ENCODE measurements at places on chromosomes 5 and 9.

- no peak for DNase-seq
Measured at GRCh38 chr5:150448952-150449516, 505 bp downstream of the RPS14 start.

DNA sequence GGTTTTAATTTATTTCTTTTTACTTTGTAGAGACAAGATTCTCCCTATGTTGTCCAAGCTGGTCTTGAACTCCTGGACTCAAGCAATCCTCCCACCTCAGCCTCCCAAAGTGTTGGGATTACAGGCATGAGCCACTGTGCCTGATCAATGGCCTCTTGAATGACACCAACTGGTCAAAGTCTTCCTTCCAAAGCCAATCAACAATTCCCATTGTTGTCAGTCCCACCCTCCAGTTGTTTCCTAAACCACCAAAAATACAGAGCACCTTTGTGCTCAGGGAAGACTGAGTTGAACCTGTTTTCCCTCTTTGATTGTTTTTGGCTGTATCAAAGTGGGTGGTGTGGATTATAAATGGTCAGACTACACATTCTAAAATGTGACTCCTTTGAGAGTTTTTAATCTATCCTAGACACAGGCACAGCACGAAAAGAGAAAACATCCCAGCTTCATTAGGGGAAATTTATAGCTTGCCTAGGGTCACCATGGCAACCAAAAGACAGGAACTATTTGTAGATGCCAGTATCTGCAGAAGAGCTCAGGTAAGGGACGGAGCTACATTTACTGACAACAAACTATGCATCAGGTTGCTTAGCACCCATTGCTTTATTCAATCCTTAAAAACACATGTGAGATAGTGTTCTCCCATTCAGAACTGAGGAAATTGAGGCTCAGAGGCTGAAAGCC lies 27.6 kb upstream of the ATP6V1G1 start:
- no peak for DNase-seq

GRCh38 chr5:19917588-19918122 lies 70.3 kb downstream of the CDH18 start:
- DNase-seq = no peak

DNA sequence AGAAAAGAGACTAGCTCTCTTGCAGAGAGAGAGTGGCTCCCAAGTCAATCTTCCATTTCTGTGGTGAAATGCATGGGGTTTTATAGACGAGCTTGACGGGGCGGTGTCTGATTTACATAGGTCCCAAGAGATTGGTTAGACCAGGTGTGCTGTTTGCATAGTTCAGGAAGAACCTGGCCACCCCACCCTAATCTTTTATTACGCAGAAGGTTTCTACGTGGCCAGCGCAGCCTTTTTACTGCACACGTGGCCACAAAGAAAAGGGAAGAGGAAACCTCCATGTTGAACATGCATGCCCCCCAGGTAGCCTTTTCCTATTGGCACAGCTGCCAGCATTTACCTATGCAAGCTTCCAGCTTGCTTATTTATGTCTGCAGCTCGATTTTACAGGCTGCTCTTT lies 92.1 kb downstream of the CAVIN4 start:
- DNase-seq = no peak

GRCh38 chr9:113879911-113880310 lies 3.8 kb downstream of the ZNF618 start:
- DNase-seq = no peak

GRCh38 chr9:3865141-3865772 lies 339.5 kb upstream of the RFX3 start:
- DNase-seq = no peak

GRCh38 chr5:156681265-156681664 lies 168.8 kb upstream of the PPP1R2B start:
- no peak for DNase-seq

DNA sequence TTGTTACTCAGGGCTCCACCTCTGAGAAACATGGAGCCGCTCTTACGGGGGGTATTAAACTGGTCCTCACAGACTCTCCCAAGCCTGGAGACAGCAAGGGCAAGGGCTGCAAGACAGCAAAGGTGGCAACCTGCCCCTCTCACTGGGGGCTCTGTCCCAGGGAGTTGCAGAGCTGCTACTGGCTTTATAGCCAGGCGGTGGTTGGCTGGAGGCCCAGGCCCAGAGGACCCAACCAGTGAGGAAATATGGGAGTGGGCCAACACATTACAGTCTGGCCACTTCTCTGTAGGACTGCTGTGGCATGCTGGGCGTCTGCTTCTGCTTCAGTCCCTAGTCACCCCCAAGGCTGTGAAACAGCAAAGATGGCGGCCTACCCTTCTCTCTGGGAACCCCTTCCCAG lies 597.2 kb downstream of the LRRC70 start:
- DNase-seq = no peak

GRCh38 chr5:73950441-73950873 lies 324.5 kb downstream of the ARHGEF28 start:
- DNase-seq = no peak

- DNase-seq = no peak
Measured at GRCh38 chr9:14645648-14646047, 47.6 kb downstream of the ZDHHC21 start.

DNA sequence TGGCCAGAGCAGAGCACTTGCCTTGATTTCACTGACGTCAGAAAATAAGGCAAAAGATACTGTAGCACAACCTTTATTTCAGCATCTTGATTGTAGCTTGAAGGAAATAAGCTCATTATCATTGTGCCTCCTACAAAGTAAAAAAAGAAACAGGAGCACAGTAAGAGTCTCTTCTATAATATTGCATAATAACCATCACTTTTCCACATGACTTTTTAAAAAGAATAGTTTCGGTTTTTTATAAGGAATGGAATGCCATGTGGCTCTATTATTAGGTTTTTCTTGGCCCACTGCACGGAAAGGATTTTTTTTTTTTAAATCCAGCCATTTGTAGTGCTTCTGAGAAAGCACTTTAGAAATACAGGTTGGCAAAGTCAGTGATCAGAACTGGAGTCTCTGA lies 655.3 kb downstream of the LRRC70 start:
- DNase-seq = no peak

DNA sequence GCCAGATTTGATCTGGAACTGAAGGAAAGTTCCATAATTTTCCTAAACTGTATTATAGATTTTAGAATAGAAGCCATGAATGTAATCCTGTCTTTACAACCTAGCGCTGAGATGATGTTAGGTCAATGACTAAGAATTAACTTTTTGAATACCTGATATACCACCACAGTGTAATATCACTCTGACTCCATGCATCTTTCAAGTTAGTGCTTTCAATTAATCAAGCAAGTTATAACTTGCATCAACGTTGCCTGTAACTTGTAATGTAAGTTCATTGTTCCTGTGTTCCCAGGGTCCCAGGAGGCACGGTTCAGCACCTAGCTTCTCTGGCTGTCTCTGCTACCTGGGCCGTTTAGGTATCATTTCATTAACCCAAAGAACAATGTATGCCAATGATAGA lies 139.3 kb downstream of the CSNK1G3 start:
- no peak for DNase-seq

DNA sequence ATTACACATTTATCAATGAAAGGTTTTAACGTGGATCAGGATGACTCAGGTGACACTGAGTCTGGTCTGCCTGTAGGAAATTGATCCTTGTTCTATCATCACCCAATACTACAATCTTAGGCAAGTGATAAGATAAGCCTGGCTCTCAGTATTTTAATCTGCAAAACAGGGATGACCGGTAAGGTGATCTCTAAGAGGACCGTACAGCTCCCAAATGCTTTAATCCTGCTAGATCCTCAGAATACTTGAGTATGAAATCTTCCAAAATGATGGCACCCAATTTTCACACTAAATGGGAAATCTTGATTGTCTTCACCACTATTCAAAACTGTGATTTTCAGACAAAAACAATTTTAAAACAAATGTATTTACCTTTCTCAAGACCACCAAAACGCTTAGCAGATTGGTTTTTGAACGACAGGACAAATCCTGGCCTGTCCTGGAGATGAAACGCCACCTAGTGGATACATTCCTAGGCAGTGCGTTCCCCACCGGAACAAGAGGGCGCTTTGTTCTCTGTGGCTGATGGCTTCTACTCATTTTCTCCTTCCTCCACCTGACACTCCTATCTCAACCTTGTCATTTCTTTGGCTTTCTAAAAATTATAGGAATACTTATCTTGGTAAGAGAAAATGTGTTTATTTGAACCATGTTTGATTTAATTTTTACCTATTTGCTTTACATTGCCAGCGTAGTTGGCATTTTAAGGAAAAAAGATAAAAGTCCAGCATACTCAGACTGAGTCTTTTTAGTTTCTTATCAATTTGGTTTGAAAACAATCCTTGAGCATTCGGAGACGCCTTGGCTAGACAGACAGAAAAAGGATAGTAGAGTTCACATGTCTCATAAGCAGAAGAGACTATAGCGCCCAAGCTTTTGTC lies 41.2 kb upstream of the VCAN start:
- DNase-seq = peak; percentile 4
